Chondrocyte (in vitro differentiated cells): ENCODE measurements at places on chromosomes 16 and 17. TPM values are rescaled to one million over a fixed set of nuclear protein-coding genes. Genes with fewer than 3 reads are reported as not detected.

DNA sequence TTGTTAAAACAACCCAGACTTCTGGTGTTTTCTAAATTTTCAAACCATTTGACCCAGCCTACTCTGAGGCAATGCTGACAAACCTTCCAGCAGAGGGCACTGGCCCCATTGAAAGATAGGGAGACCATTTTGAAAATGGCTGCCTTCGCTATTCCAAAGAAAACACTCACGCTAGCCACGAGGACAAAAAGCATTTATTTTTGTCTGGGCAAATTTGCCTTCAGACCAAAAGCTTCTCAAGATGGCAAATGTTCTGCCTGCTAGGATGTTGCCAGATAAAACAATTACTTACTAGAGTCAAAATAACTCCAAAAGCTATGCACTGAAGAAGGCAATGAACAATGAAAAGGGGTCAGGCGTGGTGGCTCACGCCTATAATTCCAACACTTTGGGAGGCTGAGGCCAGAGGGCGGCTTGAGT is 296.7 kb upstream of the IRX5 start:
- no peaks in the 10 kb centered on the region for H3K4me1 ChIP-seq
- H3K27ac ChIP-seq: no peak overlapping the region
- no peak overlapping the region for H3K4me3 ChIP-seq

GRCh38 chr16:49345829-49346228 is 27.8 kb upstream of the C16orf78 start:
- H3K27me3 ChIP-seq: peaks cover 30% of the 10 kb centered on the region
- H3K27ac ChIP-seq: no peak overlapping the region
- DNase-seq: no peak
- H3K4me1 ChIP-seq: no peaks in the 10 kb centered on the region

Gene KRT20
- total RNA-seq: not detected in 3 replicates

- no peaks in the 10 kb centered on the region for H3K36me3 ChIP-seq
- DNase-seq: no peak
- H3K4me1 ChIP-seq: peaks cover 14% of the 10 kb centered on the region
- H3K27me3 ChIP-seq: peaks cover 3% of the 10 kb centered on the region
- H3K27ac ChIP-seq: no peak overlapping the region
Observed at GRCh38 chr17:10156948-10157607, 41.3 kb downstream of the GAS7 start.

DNA sequence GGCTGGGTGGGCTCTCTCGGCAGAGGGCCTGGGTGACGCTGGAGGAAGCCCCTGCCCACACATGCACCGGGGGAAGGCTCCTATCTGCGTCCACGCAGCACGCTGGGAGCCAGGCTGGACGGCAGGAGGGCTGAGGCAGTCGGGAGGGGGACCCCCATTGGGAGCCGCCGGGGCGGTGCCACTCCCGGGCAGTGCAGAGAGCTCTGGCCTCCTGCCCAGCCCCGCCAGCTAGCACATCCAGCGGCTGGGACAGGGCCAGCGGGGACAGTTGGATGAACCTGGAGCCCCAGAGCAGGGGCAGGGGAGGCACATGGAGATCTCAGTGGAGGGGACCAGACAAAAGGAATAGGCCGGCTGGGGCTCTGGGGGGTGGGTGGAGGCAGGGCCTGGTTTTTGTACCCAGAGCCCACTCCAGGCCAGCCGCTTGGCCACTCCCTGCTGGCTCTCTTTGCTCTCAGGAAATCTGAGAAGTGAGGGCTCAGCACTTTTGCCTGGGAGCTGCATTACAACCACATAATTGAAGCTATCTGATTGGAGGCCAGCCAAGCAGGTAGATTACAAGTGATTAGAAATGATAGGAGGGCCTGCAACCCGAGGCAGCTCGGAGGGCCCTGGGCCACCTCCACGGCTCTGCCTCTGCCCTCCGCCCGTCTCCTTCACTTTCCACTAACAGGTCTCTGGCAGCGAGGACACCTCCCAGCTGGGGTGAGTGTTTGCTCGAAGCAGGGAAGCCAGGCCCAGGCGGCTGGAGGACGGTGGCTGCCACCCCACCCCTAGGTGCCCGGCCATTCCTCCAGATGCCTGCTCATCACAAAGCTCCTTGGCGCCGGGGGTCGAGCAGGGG is 40.1 kb downstream of the ENGASE start:
- no peaks in the 10 kb centered on the region for H3K4me1 ChIP-seq
- no peak overlapping the region for H3K27ac ChIP-seq
- H3K36me3 ChIP-seq: no peaks in the 10 kb centered on the region
- DNase-seq: no peak

Gene BAIAP3
- total RNA-seq: 0.36 to 1.7 TPM (median 1.5 TPM) in 3 replicates

DNA sequence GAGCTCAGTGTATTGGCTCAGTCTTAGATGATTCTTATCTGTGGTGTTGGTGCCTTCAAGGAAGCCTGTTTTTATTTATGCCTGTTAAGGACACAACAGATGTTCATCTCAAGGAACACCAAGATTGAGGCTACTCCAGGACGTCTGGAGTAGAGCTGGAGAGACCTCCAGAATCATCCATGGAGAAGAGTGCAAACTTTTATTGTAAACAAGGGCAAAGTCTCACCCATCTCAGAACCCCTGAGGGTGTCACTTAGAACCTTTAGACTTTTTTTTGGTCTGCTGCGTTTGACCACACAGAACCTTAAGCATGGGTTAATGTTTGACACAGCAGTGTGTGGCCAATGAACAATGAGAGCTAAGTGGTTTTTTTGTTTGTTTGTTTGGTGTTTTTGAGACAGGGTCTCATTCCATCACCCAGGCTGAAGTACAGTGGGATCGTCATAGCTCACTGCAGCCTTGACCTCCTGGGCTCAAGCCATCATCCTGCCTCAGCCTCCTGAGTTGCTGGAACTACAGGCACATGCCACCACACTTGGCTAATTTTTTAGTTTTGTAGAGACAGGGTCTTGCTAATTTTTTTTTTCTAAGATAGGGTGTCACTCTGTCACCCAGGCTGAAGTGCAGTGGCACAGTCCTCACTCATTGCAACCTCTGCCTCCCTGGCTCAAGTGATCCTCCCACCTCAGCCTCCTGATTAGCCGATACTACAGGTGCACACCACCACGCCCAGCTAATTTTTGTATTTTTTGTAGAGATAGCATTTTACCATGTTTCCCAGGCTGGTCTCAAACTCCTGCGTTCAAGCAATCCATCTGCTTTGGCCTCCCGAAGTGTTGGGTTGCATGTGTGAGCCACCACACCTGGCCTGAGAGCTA is 16.3 kb downstream of the SLC47A1 start:
- H3K36me3 ChIP-seq: no peaks in the 10 kb centered on the region
- H3K27ac ChIP-seq: no peak overlapping the region
- no peak overlapping the region for H3K4me3 ChIP-seq
- peaks cover 6% of the 10 kb centered on the region for H3K4me1 ChIP-seq
- peaks cover 3% of the 10 kb centered on the region for H3K27me3 ChIP-seq

- peaks cover 10% of the 10 kb centered on the region for H3K4me1 ChIP-seq
- H3K27ac ChIP-seq: no peak within 1 kb of the TSS
- DNase-seq: no peak
- H3K36me3 ChIP-seq: no peaks in the 10 kb centered on the region
- H3K4me3 ChIP-seq: peak within 1 kb of the TSS; percentile 57
- peaks cover 61% of the 10 kb centered on the region for H3K27me3 ChIP-seq
Observed at GRCh38 chr16:23835390-23836077, at the start of gene PRKCB. PRKCB (plus strand) TSS chr16:23835983.

DNA sequence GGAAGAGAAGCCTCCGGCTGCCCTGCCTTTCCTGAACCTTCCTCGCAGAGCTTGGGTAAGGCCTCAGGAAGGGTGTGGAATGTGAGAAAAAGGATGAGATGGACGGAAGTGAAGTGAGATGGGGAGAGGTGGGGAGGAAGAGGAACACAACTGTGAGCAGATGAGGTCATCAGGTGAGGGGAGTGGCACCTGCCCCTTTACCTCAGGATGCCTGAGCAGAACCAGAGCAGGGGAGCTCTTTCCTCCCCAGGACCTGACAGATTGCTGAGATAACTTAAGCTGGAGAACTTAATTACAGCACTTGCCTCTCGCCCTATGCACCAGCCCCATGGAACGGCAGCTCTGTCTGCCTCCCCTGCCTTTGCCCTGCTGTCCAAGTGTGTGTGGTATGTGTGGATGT is 29.8 kb downstream of the TMEM132E start:
- no peak overlapping the region for H3K27ac ChIP-seq
- no peaks in the 10 kb centered on the region for H3K4me1 ChIP-seq
- DNase-seq: no peak
- no peaks in the 10 kb centered on the region for H3K36me3 ChIP-seq

Gene SYT17
- 0.46 to 0.97 TPM (median 0.60 TPM) in 3 replicates for total RNA-seq

GRCh38 chr16:58419241-58419990 is 27.1 kb downstream of the GINS3 start:
- H3K27me3 ChIP-seq: peaks cover 4% of the 10 kb centered on the region
- H3K36me3 ChIP-seq: no peaks in the 10 kb centered on the region
- DNase-seq: no peak
- no peak overlapping the region for H3K4me3 ChIP-seq

Gene NEK8
- 5.3 to 6.1 TPM (median 5.5 TPM) in 3 replicates for total RNA-seq

DNA sequence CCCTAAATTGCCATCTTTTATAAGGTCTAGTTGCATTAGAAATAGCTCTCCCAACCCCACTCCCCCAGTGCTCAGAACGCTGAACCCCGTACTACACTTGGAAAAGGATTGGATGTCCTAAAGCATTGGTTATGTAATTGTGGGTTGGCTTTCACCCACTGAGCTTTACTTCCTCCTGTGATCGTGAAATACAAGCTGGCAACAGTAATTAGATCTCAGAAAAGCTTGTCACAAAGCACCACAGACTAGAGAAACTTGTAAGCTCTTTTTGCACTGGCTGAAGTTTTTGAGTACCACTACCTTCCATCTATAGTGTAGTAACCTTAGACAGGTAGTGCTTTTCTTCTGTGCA is 54.4 kb downstream of the SIAH1 start:
- peaks cover 16% of the 10 kb centered on the region for H3K36me3 ChIP-seq
- no peak for DNase-seq
- no peaks in the 10 kb centered on the region for H3K27me3 ChIP-seq
- H3K4me1 ChIP-seq: peaks cover 26% of the 10 kb centered on the region

Gene UMOD
- total RNA-seq: not detected in 3 replicates

Gene NOG
- total RNA-seq: 1.4 to 2.0 TPM (median 1.4 TPM) in 3 replicates

Gene DLX3
- 0.10 TPM in 1 of 3 replicates, not detected in the others for total RNA-seq

DNA sequence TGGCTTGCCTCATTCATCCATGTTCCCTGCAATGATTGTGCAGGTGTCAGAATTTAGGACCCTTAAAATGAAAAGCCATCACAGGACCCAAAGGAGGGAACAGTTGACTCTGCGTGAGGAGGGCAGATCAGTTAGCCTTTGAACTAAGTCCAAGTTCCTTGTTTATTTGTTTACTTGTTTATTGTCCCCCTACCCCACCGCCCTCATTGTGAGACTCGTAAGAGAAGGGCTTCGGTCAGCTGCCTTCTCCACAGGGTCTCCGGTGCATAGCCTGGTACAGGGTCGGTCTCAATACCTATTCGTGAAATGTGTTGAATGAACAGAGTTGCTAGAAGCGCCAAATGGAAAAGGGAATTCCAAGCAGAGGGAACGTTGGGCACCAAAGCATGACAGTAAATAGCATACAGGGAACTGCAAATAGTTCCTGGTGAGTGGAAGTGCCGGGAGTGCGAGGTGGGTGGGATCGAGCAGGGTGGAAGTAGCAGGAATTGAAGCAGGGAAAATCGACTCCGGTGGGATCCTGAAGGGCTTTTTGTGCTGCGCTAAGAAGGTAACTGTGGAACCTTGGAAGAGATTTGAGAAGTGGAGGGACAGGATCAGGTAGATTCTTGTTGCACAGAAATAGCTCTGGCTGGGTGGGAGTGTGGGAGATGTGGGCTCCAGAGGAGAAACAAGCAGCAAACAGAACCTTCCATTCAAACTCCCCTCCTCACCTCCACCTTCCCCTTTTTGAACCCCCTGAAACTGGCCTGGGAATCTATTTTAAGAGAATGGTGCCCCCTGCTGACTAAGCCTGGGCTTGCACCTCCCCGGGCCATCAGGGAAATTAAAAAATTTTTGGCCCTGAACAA is 12.7 kb downstream of the SLC35B1 start:
- peaks cover 3% of the 10 kb centered on the region for H3K36me3 ChIP-seq
- no peak overlapping the region for H3K27ac ChIP-seq

Gene ENKD1
- 6.2 to 9.2 TPM (median 6.4 TPM) in 3 replicates for total RNA-seq

DNA sequence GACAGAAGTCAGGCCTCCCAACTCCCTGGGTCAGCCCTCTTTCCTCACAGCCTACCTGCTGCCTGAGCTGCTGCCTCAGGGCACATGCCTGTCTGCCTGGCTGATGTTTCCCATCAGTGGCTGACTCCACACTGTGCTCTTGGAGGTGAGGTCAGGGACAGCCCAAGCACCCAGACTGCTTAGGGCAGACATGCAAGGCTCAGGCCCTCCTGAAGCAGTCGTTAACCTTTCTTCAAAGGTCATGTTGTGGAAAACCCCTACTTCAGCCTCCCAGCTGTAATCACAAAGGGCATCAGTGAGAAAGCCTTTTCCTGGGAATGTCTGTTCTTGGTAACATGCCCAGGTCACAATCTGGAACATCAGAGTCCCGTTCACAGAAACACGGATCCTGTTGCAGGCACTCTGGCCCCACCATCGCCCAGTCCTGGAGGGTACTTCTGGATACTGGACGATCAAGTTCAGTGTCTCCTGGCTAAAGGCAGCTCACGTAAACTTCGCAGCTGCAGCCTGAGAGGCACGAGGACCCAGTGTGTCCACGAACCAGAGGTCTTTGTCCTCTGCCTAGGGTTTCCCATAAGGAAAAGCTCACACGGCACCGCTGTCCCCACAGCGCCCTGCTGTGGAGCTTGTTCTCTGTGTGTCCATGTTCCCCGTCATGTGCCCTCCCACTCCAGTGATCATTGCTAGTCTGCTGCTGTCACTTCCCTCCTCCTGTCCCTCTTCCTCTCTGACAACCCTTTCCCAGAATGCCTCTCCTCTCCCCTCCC is 54.9 kb downstream of the GNAO1 start:
- no peaks in the 10 kb centered on the region for H3K36me3 ChIP-seq
- peak overlapping the region; percentile 22 for H3K27ac ChIP-seq
- H3K4me3 ChIP-seq: no peak overlapping the region
- H3K27me3 ChIP-seq: peaks cover 4% of the 10 kb centered on the region

DNA sequence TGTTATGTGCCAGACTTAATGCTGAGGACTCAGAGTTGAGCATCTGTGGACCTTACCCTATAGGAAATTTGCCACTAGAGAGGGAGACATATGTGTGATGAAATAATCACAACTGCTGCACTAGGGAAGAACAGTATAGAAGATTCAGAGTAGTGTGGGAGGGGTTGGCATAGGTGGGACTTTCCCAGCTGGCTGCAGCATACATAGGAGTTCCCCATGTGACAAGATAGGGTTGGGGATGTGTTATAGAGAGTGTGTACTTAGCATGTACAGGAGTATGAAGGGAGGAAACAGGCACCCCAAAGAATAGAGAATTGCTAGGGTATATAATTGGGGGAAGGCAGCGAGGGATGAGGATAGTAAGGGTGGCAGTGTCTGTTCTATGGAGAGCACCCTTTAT is 2.9 kb downstream of the NUP93 start:
- no peaks in the 10 kb centered on the region for H3K36me3 ChIP-seq
- peaks cover 13% of the 10 kb centered on the region for H3K4me1 ChIP-seq
- DNase-seq: no peak
- H3K4me3 ChIP-seq: no peak overlapping the region
- H3K27me3 ChIP-seq: no peaks in the 10 kb centered on the region
- no peak overlapping the region for H3K27ac ChIP-seq

- no peak overlapping the region for H3K4me3 ChIP-seq
- H3K27me3 ChIP-seq: no peaks in the 10 kb centered on the region
- H3K4me1 ChIP-seq: peaks cover 37% of the 10 kb centered on the region
- DNase-seq: no peak
- H3K27ac ChIP-seq: peak overlapping the region; percentile 85
Observed at GRCh38 chr17:81599719-81600486, 37.0 kb downstream of the NPLOC4 start.

GRCh38 chr16:47949276-47949675 is 206.5 kb downstream of the ABCC12 start:
- peaks cover 9% of the 10 kb centered on the region for H3K27me3 ChIP-seq
- no peak overlapping the region for H3K27ac ChIP-seq

Gene SP6
- total RNA-seq: 0.05 to 0.15 TPM (median 0.08 TPM) in 3 replicates

- H3K4me1 ChIP-seq: no peaks in the 10 kb centered on the region
- peaks cover 1% of the 10 kb centered on the region for H3K36me3 ChIP-seq
- peaks cover 2% of the 10 kb centered on the region for H3K27me3 ChIP-seq
- no peak overlapping the region for H3K27ac ChIP-seq
Observed at GRCh38 chr16:64234200-64234599, 887.7 kb downstream of the CDH11 start.
